Cortex of kidney (tissue), 1 donor: ENCODE measurements at places on chromosomes 12 and 14.

GRCh38 chr14:25049568-25050268 lies at the start of gene STXBP6:
Gene STXBP6 (minus strand): TSS chr14:25050147. CDS start chr14:24974818, 75,329 bp downstream.
- DNase-seq = no peak

- DNase-seq = no peak
Observed at GRCh38 chr12:128784030-128784760, 39.6 kb downstream of the SLC15A4 start.

DNA sequence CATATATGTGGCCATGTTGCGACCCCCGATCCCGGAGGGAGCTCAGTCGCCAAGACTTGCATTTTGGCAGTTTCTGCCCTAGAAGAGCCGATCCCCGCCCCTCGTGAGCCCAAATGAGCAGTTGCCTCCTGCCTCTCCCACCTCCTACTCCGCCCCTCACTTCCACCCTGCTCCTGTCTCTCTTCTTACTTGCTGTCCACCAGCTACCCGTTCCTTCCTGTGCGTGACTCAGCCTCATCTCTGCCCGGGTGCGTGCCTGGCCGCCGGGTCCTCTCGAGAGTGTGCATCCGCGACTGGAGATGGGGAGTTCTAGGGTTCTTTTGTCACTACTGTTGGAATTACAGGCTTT lies 585 bp downstream of the GPATCH2L start:
- DNase-seq = no peak

DNA sequence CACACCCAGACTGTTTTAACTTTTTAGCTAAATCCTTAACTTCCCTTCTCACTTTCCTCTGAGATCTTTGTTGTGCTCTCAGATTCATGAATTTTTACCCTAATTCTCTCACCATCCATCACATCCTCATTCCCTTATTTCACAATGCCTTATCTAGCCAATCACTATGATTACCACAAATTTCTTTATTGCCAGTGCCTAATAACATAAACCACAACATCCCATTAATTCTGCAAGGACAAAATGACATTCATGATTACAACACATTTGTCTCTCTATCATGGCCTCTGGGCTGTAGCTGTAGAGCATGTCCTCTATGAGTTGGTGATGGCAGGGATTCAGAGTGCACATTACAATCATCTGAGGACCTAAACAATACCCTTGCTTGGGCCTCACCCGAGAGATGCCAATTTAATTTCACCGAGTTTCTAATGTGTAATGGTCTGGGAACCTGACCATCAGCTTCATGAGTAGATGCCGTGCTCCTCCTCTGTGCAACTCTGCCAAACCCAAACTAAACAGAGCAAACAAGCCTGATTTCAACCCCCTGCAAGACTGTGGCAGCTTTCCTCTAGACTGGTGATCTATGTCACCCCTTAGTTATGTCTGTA lies 99.3 kb downstream of the SPTSSA start:
- DNase-seq = no peak

GRCh38 chr12:93713060-93713459 lies 35.9 kb downstream of the CRADD start:
- DNase-seq = no peak

- no peak for DNase-seq
Observed at GRCh38 chr12:68259318-68259940, 6.0 kb upstream of the IL22 start.
